ENCODE measurements at places on chromosomes 2 and 18.

DNA sequence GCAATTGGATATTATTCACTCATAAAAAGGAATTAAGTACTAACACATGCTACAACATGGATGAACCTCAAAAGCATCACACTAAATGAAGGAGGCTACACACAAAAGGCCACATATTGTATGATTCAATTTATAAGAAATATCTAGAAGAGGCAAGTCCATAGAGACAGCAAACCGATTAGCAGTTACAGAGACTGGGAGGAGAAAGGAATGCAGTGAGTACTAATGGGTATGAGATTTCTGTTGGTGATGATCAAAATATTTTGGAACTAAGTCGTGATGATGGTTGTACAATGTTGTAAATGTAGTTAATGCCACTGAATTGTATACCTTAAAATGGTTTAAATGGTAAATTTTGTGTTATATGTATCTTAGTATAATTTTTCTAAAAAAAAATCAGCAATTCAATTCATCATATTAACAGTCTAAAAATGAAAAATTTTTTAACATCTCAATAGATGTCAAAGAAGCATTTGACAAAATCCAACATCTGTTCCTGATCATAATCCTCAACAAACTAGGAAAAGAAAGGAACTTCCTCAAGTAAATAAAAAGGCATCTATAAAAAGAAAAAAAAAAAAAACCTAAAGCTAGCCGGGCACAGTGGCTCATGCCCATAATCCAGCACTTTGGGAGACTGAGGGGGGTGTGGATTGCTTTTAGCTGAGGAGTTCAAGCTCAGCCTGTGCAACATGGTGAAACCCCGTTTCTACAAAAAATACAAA, 98.1 kb downstream of the TGIF1 start:
- DNase-seq = no peak

GRCh38 chr18:37409878-37410277, 155.7 kb downstream of the CELF4 start:
- no peak for DNase-seq

GRCh38 chr2:185700883-185701282, 37.7 kb upstream of the FSIP2 start:
- no peak for DNase-seq

- DNase-seq = peak; percentile 60
Measured at GRCh38 chr2:224357098-224357901, 44.6 kb downstream of the FAM124B start.

DNA sequence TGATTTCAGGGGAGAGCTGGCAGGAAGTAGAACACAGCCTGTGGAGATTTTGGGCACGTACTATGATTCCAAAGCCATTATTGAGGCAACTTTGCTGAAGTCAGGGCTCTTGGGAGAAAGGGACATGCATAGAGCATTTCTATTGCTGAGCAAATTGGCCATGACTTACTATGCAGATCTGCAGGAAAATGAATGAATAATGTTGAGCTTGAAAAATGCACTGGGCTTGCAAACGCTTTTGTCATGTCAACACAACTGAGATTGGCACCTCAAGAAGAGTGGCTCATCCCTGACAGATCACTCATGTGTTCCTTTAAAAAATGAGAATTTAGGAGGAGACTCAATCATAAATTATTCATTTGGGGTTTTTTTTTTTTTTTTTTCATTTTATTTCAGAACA, 230.5 kb downstream of the MBD2 start:
- DNase-seq = no peak

- peak; percentile 9 for DNase-seq
Measured at GRCh38 chr18:23058746-23059415, 76.4 kb upstream of the CABLES1 start.

- no peak for DNase-seq
Measured at GRCh38 chr2:152309352-152310214, 25.4 kb upstream of the FMNL2 start.

DNA sequence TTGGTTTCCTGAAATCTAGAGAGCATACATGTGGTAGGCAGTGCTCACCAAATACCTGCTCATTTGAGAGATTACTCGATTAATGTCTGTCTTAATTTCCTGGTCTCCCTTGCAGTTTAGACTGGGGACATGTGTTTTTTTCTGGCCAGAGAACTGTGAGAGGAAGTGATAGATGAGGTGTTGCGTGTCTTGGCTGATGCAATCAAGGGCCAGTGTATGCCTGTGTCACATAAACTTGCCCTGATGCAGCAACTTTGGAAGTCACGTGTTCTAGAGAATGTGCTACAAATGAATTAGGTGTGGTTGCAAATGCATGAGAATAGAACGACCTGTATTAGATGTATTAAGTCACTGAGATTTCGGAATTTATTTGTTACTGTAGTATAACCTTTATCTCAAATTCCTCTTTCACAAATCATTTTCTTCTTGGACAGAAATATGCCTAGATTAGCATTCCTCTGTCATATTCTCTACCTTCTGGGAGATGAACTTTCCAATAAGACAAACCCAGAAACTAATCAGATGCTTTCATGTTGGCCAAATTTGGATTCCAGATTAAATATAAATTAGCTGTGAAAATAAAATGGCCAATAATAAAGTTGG, 9.9 kb upstream of the IL1A start:
- DNase-seq = peak; percentile 96

- DNase-seq = peak; percentile 86
Measured at GRCh38 chr2:113756355-113757137, at the start of gene SLC35F5. Gene SLC35F5, minus strand, starts transcription at chr2:113756642. Its CDS starts 233 bp downstream, at chr2:113756409.

- no peak for DNase-seq
Measured at GRCh38 chr2:85242321-85242720, 85.5 kb downstream of the TGOLN2 start.

- DNase-seq = peak; percentile 65
Measured at GRCh38 chr2:190404487-190404886, 3.7 kb upstream of the MFSD6 start.

- no peak for DNase-seq
Measured at GRCh38 chr2:47297767-47298425, 105.1 kb upstream of the MSH2 start.

GRCh38 chr2:164703915-164704706, 82.8 kb upstream of the GRB14 start:
- no peak for DNase-seq

GRCh38 chr2:201786471-201786870, 5.7 kb upstream of the ALS2 start:
- peak; percentile 52 for DNase-seq

GRCh38 chr2:227179988-227180685, 15.7 kb downstream of the COL4A3 start:
- no peak for DNase-seq

DNA sequence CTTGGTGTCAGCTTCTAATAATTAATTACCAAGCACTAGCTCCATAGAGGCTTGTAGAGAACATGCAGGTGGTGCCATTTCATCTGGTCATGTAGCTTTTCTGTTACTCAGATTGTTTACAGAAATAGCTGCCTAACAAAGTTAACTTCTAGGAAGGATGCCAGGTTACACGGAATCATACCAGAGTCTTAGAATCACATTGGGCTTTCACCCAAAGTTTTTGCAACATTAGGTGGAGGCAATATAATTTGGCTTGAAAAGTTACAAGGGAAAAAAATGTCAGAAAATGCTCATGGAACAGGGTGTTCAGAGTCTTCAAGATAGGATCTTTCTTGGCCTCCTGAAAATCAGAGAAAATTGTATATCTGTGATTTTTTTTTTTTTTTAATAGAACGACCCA, 135.6 kb downstream of the ARHGAP15 start:
- peak; percentile 92 for DNase-seq

- DNase-seq = peak; percentile 63
Measured at GRCh38 chr2:88874063-88874657, 182.7 kb downstream of the RPIA start.

DNA sequence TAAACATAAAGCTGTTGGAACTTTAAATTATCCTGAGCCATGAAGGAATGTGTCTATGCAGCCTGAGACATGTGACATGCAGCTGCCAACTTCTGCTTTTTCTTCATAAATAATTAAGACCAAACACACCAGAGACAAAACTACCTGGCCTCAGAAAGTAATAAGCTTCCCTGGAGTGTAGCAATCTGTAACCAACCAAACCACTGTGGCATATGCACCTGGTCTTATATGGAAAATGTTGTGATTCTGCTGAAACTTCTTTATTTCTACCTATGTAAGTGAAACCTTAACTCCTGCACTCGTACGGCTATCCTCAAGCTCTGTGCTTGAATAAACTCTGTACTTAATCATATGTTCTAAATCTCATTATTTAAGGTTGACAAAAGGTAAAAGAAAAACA, 515.0 kb downstream of the TMEM182 start:
- no peak for DNase-seq

GRCh38 chr2:219803294-219803693, 175.9 kb downstream of the SLC4A3 start:
- peak; percentile 34 for DNase-seq

DNA sequence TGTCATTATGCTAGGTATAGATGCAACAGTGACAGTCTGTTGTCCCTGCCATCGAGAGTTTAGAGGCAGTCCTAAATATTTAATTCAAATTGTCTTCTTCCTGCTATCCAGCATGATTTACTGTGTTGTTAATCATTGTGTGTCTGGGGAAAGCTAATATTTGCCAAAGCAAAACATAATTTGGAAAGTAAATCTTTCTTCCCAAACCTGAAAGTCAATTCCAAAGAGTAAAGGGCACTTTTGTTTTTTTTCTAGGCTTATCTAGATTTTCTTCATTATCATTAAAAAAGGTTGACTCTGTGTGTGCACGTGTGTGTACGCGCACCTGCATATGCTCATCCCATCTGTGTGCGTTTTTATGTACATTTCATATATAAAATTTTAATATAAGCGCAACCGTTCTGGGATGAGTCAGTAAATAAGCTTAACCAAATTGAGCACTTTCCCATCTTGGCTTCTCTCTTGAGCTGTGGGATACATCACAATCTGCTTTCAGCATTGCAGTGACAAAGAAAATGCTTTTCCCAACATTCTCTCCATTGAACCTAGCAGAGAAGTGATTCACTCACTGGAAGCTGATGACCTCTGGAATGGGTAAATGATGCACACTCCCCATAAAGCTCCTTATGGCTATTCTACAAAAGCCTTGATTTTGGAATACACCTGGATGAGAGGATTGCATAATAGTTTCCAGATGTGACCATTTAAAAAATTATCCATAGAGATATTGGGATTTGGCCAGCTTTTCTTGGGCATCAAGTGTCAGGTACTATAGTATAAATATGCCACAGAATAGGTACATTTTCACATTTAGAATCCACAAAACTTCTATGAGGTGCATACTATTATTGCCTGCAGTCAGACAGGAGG, 488.4 kb downstream of the ADCYAP1 start:
- no peak for DNase-seq

DNA sequence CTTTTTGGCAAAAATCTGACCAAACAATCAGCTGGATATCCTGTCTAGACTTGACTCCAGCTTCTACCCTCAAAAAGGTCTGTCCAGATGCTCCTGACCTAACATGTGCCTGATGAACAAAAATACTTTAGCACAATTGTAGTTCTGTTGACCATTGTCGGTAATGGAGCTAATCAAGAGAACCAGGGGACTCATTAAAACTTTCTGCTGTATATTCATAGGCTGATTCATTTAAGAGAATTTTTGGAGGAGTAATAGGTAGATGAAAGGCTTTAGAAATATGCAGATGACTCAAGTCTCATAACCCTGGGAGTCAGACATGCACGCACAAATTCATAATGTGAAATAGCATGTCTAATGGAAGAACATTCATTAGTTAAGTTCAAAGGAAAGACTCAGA, 514.2 kb downstream of the TXNL1 start:
- peak; percentile 90 for DNase-seq

- no peak for DNase-seq
Measured at GRCh38 chr2:47118581-47118980, 36.5 kb downstream of the STPG4 start.

- DNase-seq = peak; percentile 46
Measured at GRCh38 chr2:235238537-235238936, 255.3 kb upstream of the AGAP1 start.

DNA sequence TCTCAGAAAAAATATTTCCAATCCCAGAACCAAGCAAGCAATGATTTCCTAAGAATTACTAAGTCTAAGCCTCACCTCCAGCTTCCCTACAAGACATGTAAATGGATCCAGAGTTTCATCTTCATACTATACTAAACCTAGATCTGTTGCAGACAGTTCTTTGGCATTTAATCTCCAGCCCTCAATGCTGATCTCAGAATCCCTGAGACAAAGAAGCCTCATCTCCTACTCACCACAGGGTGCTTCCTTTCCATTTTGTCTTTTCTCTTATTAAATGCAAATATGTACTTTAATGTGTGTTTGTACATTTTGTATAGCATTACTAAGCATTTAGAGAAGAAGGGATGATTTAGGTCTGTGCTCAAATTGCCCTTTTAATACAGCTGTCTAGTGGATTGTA, 954.9 kb downstream of the TDRD15 start:
- DNase-seq = no peak

DNA sequence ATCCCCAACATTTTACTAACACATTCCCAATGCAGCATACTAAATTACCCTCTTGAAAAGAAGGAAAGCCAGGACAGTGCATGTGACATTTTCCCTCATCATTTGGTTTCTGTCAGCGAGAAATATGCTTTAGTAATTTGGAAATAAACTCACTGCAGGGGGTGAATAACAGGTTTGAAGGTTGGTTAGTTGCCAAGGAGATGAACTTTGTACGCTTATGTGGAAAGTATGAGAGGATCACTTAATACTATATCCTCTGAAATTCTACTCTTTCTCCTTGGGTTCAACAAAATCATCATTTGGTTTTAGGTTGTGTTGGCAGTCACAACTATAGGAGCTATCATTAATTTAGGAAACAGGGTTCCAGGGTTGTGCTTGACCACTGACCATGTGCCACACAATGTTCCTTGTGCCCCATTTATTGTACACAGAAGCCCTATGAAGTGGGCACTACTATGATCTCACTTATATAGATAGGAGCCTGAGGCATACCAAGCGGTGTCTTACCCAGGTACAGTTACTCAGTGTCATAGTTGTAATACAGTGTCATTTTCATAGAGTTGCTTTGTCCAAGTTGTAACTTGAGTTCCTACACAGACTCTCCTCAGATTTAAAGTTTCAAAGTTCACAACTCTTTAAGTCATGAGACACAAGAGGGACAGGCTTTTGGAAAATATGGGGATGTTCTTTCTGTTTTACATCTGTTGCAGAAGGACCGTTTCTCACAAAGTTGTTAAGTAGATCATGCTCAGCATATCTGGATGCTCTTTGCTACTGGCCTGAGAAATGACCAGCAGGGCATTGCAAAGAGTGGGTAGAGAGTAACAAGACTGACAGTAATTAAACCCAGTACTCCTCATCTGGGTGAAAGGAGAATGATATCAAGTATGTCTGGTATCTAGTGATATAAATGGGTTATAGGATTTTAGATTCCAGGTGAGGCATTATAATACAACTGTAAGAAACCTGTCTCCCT, 91.8 kb downstream of the MAP4K4 start:
- DNase-seq = peak; percentile 44

DNA sequence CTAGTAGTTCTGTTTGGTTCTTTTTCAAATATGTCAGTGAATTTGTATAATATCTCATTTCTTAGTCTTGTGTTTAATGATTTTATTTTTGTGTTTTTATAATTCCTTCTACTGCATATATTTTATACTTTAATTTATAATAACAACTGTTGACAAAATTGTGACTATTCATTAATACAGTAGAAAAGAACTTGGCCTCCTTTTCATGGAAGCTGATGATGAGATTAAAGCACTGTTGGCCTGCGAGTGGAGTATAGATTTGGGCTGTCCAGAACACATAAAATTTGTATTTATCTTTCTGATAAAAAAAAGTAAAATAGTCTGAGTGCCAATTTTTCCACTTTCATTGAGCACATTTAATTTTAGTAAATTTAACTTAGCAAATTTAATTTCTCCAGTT, 12.1 kb downstream of the CFLAR start:
- no peak for DNase-seq
